ENCODE measurements at places on chromosomes 4 and X.

DNA sequence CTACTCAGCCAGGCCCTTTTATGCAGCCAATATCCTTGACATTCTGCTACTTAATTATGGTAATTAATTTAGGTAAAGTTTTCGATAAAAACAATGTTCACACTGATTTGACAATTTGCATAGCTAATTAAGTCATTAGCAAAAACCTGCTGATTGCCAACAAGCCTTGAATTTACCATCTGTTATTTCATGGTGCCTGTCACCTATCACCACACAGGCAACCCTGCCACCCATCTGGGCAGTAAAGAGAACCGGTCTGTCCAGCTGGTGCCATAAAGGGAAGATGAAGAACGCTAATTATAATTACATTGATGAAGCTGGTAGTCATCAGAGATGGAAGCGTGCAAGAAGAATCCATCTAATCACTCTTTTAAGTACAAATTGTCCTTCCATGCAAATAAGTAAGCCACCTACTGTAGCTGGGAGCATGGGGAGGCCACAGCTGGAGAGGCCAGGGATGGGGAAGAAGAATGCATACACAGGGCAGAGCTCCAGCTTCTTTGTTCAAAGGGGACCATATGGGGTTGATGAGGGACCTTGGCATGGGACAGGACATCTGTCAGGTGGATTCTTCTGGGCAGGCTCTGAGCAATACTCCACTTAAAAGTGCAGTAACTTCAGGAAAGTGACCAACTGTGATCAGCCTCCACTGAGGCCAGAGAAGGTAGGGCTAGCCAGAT, 277.3 kb upstream of the TAPT1 start:
- DNase-seq: no peak

DNA sequence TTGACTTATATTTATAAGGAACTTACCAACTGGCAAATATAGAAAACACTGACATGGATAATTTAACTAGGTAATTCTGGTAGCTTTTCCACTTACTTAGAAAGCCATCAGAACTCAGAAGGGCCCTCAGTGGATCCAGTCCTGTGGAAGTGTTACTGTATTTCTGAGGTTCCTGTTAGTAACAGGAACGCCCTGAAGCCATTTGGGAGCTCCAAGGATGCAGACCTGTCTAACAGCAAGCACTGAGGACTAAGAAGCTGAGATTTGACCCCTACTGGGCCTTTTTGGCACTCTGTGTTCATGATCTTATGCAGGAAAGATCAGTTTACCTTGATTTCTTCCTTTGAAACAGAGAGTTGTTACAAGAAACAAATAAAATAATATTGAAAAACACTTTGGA, 46.0 kb upstream of the TLL1 start:
- DNase-seq: peak; percentile 10

DNA sequence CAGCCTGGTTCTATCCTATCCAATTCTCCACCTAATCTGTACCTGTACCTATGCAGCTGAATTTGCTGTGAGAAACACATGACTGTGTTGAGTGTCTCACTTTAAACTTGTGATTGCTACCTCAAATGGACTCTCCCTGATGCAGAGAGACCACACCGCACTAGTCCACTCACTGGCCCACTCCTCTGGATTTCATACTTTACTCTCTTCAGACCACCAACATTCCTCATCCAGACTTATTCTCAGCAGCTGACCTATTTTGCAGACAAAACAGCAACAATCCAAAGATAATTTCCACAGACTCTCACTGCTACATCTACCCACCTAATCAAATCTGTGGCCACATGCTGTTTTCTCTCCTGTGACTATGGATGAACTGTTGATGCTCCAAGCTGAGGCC, 45.2 kb downstream of the ACSL4 start:
- DNase-seq: no peak

DNA sequence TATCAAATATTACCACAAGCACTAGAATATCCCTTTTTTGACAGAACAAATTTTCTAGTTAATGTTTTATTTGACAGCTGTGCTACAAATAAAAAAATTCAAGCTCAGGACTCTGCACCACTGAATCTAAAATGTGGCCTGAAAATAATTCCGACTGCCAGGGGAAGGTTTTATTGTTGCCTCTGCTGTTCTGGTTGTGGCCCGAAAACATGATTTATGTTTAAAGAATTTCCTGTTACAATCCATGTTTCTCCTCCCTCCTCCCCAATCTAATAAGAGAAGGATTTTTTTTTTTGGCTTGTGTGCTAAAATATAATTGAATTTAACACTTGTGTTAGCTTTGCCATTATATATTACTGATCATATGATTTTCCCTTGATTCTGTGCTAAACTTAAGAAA, 227.8 kb downstream of the DCLK2 start:
- DNase-seq: peak; percentile 68

- DNase-seq: peak; percentile 87
Observed at GRCh38 chr4:168480931-168481611, 779 bp upstream of the DDX60L start.

DNA sequence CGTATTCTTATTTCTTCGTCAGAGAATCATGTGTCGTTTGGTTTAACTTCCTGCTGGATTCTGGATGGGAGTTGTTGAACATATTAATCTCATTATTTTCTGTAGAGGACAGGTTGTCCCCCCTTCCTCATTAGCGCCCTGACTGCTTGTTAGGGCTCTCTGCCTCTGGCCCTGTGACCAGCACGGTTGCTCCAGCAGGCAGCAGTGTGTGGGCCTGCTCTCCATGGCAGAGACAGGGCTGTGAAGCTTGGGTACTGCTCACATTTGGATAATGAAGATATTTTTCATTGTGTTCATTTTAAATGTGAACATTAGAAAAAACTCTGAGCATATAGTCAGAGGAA, 102.7 kb downstream of the KLHL8 start:
- no peak for DNase-seq

GRCh38 chr4:77188498-77189220, 31.7 kb downstream of the CCNG2 start:
- no peak for DNase-seq

GRCh38 chr4:20490734-20491133, 209.5 kb upstream of the PACRGL start:
- no peak for DNase-seq

DNA sequence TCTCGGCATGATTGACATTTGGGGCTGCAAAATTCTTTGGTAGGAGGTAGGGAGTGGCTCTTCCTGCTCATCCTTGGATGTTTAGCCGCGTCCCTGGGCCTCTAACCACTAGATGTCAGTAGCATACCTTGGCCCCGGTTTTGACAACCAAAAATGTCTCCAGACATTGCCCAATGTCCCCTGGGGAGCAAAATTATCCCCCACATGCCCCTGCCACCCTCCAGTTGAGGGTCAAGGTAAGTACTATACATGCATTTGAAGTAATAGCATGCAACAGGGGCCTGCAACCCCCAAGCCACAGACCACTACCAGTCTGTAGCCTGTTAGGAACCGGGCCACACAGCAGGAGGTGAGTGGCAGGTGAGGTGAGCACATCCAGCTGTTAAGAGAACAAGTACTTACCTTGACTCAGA, 17.6 kb upstream of the KIAA1210 start:
- DNase-seq: no peak

DNA sequence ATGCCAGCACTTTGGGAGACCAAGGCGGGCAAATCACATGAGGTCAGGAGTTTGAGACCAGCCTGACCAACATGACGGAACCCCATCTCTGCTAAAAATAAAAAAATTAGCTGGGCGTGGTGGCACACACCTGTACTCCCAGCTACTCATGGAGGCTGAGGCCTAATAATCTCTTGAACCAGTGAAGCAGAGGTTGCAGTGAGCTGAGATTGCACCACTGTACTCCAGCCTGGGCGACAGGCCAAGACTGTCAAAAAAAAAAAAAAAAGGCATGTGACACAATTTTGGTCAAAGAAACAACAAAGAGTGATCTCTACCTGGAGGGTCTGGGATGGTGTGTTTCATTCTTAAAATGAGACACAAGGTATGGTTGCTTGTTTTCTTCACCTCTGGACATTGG, 188.2 kb upstream of the HS3ST1 start:
- DNase-seq: no peak

DNA sequence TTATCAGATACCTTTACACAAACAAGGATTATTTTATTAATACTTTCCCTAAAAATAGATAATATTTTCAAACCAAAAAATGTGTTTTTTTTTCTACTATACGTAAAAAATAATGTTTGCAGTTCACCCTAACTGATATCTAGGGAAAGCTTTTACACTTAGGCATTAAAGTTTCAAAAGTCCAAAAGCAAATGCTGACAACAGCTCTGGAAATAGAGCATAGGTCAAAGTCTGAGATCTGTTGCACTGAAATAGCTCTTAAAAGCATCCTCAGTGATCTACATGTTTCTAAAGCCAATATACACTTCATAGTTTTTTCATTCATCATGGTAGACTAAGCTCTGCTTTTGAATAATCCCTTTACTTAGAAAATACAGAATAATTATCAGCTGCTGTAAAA, 222.8 kb downstream of the TRAM1L1 start:
- DNase-seq: no peak

- peak; percentile 28 for DNase-seq
Observed at GRCh38 chrX:18885328-18886004, 98.4 kb downstream of the PHKA2 start.

DNA sequence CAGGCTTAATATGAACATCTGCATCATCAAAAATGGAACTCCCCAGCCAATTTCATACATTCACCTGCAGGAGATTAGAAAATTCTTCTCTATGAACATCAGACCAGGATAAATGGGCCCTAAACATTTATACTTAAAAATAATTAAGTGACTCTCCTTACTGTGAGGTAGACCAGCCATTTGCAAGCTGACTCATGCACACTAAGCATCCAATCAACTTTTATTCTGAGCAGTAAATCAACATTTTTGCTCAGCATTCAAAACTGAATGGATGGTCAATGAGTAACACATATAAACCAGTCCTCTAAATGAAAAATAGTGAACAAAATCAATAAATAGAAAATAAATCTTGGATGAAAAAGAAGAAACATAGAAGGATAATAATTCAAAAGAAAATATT, 19.9 kb upstream of the PCDH10 start:
- no peak for DNase-seq

- DNase-seq: peak; percentile 73
Observed at GRCh38 chr4:15805583-15806517, 27.7 kb downstream of the CD38 start.

DNA sequence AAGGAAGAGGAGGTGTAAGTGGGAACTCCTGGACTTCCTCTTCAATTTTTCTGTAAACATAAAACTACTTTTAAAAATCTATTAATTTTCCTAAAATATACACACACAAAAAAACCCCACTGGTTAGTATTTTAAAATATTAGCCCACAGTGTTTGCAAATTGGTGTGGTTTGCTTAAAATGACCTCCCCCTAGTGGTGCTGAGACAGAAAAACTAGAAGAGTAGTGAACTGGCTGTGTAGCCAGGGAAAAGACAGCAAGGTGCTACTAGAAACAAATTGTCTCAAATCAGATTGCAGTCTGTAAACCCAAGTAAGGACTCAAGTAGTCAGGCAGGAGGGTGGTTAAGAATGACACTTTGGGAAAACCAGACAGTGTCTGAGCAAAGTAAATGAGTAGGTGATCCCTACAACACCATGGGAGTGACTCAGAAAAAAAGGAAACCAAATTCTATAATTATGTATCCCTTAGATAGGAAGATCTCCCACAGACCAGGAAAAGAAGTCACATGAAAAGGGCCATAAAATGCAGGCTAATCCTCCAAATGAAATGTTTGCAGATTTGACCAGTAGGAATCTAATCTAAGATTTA, 26.0 kb downstream of the AMTN start:
- DNase-seq: peak; percentile 31

DNA sequence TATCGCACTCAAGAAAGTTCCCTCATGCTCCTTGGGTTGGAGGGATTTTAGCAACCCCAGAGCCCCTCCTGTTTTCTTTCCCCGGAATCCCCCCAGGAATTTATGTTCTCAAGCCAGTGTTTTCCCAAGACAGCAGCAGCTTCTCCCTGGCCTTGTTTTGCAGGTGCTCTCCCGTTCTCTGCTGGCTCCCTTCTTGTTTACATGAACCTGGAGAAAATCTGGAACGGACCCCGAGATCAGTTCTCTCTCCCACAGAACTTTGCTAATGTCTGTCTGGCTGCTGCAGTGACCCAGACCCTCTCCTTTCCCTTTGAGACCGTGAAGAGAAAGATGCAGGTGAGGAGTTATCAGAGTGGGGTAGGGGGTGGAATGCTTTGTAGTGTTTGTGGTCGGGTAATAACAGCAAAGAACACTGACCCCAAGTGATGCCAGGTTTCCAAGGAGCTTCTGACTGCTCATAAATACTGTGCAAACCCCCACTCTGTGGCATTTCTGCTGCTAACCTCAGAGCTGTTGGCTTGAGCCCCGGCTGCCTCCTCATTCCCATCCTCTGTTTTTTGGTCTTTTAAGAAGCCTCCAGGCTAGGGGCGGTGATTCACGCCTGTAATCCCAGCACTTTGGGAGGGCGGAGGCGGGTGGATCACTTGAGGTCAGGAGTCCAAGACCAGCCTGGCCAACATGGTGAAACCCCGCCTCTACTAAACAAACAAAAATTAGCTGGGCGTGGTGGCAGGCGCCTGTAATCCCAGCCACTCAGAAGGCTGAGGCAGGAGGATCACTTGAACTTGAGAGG, 11.1 kb downstream of the SLC25A43 start:
- peak; percentile 87 for DNase-seq

DNA sequence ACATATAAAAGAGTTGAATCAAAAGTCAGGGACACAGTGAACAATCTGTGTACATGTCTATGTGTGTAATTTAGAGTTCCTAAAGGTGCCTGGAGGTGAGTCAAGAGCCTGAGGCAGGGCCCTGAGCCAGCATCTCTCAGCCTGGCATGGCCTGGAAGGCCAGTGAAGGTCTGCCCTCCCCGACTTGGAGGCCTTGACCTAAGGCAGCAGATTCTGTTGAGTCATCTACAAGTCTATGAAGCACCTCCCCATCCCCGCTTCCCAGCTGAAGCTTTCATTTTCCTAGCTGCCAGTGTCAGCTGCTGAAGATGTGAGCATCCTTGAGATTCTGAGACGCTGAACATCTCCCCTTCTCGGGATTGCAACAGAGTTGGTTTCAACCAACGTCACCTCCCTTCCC, 583.9 kb downstream of the BCOR start:
- DNase-seq: peak; percentile 11

GRCh38 chr4:15774020-15774420, 4.1 kb upstream of the CD38 start:
- peak; percentile 51 for DNase-seq

- DNase-seq: no peak
Observed at GRCh38 chr4:97938141-97938540, 205.1 kb downstream of the STPG2 start.

- peak; percentile 36 for DNase-seq
Observed at GRCh38 chr4:88060431-88060830, 53.0 kb downstream of the PKD2 start.

GRCh38 chrX:19640693-19641374, 125.5 kb upstream of the MAP3K15 start:
- DNase-seq: no peak

DNA sequence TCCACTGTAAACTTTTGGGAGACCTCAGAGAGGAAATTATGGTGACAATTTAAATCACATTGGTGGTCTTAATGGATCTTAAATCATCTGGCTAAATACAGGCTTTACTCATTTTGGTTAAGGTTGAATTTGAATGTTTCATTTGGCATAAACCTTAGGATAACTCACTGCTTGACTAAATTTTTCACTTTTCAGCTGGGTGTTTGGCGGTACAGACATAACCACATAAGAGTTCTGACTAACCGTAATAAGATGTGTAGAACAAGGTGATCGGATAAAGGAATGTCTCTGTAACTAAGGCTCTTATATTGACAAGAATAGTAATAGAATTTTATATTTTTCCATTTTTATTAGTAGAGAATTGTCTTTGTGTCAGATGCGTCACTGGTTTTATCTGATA, 281.0 kb downstream of the BMPR1B start:
- no peak for DNase-seq
